A549 treated with DMSO at 1 μM for 4 hours (cell line): ENCODE measurements at places on chromosomes 4 and X. TPM values are rescaled to one million over a fixed set of nuclear protein-coding genes. Genes with fewer than 3 reads are reported as not detected.

Gene ARL13A
- total RNA-seq: 0.07 to 0.29 TPM (median 0.15 TPM) in 3 of 5 replicates, not detected in the others

Gene NAT8L
- 11.9 to 15.4 TPM (median 13.8 TPM) in 5 replicates for total RNA-seq

Gene CT55
- not detected in 5 replicates for total RNA-seq

Gene GAGE12F
- total RNA-seq: not detected in 5 replicates

Gene CXCR3
- 0.13 TPM in 2 of 5 replicates, not detected in the others for total RNA-seq

Gene GPR143
- total RNA-seq: 0.06 to 0.20 TPM (median 0.11 TPM) in 3 of 5 replicates, not detected in the others

Gene HTN1
- not detected in 5 replicates for total RNA-seq

Gene ETDA
- total RNA-seq: not detected in 5 replicates

Gene GAGE1
- not detected in 5 replicates for total RNA-seq

Gene AP1S2
- total RNA-seq: 14.5 to 24.7 TPM (median 20.6 TPM) in 5 replicates

Gene BEND4
- not detected in 5 replicates for total RNA-seq

Gene MTTP
- 0.07 TPM in 1 of 5 replicates, not detected in the others for total RNA-seq

Gene AMOT
- 0.01 to 0.05 TPM (median 0.01 TPM) in 3 of 5 replicates, not detected in the others for total RNA-seq

Gene CSAG1
- 0.18 to 0.38 TPM (median 0.30 TPM) in 4 of 5 replicates, not detected in the other for total RNA-seq

Gene MAP7D3
- 12.1 to 15.1 TPM (median 14.3 TPM) in 5 replicates for total RNA-seq

Gene TRO
- 0.47 to 0.88 TPM (median 0.64 TPM) in 5 replicates for total RNA-seq

Gene FAM53A
- 0.24 to 0.99 TPM (median 0.75 TPM) in 5 replicates for total RNA-seq
